ENCODE measurements at places on chromosomes 2 and 18.

- no peak for DNase-seq
These were observed 32.9 kb downstream of the EPAS1 start for GRCh38 chr2:46329803-46330775.

- DNase-seq, result no peak
These were observed 814.9 kb upstream of the NRXN1 start for GRCh38 chr2:51846796-51847195.

DNA sequence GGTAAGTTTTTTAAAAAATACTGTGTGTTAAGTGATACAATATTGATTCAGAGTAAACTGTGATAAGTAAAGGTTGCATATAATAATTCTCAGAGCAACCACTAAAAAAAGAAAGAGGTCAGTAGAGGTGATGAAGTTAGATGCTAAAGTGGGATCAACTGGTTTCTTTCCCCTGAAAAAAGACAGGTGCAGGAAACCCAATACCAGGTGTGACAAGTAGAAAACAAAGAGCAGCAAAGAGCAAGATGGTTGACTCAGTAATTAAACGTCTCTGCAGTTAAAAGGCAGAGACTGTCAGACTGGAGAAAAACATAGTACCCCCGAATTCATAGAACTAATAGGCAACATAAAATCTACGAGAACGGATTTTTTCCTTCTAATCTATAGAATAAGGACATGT is 128.3 kb downstream of the ATP9B start:
- DNase-seq, result no peak

GRCh38 chr2:30408961-30409387 is 38.1 kb upstream of the LCLAT1 start:
- DNase-seq, result no peak
